Epithelial cell of prostate (primary cell): ENCODE measurements at places on chromosomes 16 and 17.

- DNase-seq, result no peak
Measured at GRCh38 chr17:68497885-68498319, 14.3 kb upstream of the PRKAR1A start.

DNA sequence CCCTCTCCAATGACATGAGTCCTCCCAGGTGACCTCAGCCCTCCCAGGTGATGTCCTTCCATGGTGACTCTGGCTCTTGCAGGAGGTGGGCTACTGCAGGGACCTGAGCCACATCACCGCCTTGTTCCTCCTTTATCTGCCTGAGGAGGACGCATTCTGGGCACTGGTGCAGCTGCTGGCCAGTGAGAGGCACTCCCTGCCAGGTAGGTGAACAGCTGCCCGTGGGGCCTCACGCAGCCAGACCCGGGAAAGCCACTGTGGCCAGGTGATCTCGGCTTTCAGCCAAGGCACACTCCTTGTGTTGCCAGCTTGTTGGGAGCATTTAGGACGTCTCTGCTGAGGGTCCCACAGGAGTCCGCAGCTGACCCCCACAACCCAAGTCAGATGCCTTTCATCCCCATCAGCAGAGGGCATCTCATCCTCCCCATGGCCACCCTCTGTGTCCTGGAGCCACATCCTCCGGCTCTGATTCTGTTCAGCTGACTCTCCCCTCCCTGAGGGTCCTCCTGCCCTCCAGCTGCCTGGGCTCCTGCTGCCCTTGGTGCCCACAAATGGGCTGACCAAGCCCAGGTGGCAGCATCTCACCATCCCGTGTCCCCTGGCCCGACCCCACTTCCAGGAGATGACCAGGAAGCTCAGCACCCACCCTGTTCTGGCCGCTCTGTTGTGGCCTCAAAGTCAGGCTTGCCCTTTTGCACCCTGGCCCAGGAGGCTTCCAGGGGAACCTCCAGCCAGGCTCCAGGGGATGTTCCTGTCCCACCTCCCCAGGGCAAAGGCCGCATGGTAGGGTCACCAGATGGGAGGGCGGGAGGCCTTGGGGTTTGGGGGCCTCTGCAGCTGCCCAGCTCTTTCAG, 20.1 kb downstream of the USP6 start:
- DNase-seq, result no peak

- no peak for DNase-seq
Measured at GRCh38 chr17:27239046-27239445, 54.9 kb upstream of the WSB1 start.

DNA sequence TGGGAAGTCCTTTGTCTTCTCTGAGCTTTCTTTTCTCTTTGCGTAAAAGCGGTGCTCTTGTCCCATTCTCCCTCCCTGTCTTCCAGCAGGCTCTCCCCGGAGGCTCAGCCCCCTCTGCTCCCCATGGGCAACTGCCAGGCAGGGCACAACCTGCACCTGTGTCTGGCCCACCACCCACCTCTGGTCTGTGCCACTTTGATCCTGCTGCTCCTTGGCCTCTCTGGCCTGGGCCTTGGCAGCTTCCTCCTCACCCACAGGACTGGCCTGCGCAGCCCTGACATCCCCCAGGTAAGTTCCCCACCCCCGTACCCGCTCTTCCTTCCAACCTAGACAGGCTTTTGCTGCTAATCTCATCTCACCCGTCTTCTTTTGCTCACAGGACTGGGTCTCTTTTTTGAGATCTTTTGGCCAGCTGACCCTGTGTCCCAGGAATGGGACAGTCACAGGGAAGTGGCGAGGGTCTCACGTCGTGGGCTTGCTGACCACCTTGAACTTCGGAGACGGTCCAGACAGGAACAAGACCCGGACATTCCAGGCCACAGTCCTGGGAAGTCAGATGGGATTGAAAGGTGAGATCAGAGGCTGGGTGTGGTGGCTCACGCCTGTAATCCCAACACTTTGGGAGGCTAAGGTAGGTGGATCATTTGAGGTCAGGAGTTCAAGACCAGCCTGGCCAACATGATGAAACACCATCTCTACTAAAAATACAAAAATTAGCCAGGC, 1.3 kb downstream of the TMEM219 start:
- no peak for DNase-seq

DNA sequence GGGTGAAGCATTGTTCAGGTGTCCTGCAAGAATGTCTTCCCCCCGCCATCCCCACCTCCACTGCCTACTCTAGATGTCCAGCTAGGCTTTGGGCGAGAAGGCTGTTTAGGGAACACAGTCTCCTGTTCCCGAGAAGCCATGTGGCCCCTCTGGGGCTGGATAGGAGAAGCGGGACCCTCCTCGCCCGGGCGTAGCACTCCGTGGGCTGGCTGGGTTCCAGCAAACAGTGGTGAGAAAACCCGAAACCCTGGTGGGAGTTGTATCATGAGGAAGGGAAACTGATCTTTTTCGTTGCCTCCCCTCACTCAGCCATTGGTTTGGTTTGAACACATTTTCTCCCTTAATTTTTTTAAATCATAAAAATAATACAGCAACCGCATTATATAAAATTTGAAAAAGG, 56.6 kb downstream of the IRF8 start:
- DNase-seq, result no peak

- peak; percentile 93 for DNase-seq
Measured at GRCh38 chr17:76252040-76252954, 12.0 kb upstream of the RNF157 start.

DNA sequence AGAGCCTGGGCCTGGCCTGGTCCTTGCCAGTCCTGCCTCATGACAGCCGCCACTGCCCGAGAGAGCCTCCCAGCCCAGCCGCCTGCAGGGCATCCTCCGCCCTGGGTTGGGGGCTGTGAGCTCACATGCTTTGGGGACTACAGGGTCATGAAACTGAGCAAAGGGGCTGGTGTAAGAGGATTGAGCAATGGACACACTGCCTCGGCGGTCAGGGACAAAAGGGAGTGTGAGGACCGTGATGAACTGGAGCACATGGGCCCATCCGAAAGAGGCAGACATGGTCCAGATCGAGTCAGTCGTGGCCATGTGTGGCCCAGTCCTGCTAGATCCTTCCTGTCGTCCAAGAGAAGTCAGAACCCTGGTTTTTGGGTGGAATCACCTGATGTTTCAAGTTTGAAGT, 52.3 kb downstream of the GSG1L start:
- no peak for DNase-seq

DNA sequence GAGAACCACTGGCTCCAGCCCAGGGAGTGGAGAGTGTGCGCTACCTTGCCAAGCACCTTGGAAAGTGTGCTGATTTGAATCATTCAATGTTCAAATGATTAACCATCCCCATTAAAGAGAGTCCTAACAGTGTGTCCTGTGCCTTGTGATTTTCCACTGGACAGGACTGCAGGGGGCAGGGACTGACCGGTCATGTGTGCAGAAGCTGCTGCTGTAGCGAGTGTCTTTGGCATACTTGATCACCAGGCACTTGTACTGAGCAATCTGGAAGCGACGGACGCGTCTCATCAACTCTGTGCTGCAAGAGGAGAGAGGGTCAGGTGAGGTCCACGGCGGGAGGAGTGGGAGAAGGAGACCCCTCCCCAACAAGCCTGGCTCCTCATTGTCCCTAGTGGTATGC, 2.0 kb downstream of the TK1 start:
- no peak for DNase-seq

DNA sequence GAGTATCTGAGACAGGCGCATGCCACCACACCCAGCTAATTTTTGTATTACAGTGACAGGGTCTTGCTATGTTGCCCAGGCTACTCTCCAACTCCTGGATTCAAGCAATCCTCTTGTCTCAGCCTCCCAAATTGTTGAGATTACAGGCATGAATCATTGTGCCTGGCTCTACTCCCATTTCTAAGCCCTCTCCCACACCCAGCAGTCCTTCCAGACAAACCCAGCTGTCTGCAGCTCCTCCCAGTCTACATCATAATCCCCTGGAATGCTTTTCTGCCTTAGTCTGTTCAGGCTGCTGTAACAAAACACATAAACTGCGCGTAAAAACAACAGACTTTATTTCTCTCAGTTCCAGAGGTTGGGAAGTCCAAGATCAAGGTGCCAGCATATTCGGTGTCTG, 144.5 kb downstream of the GRIN2A start:
- DNase-seq, result no peak

- no peak for DNase-seq
Measured at GRCh38 chr17:78111727-78112517, 16.6 kb downstream of the TMC6 start.

GRCh38 chr16:21663889-21664647, at the start of gene OTOA:
TSS of gene OTOA (plus strand) at chr16:21663968. CDS start at chr16:21678515, 14,547 bp downstream.
- DNase-seq, result no peak

DNA sequence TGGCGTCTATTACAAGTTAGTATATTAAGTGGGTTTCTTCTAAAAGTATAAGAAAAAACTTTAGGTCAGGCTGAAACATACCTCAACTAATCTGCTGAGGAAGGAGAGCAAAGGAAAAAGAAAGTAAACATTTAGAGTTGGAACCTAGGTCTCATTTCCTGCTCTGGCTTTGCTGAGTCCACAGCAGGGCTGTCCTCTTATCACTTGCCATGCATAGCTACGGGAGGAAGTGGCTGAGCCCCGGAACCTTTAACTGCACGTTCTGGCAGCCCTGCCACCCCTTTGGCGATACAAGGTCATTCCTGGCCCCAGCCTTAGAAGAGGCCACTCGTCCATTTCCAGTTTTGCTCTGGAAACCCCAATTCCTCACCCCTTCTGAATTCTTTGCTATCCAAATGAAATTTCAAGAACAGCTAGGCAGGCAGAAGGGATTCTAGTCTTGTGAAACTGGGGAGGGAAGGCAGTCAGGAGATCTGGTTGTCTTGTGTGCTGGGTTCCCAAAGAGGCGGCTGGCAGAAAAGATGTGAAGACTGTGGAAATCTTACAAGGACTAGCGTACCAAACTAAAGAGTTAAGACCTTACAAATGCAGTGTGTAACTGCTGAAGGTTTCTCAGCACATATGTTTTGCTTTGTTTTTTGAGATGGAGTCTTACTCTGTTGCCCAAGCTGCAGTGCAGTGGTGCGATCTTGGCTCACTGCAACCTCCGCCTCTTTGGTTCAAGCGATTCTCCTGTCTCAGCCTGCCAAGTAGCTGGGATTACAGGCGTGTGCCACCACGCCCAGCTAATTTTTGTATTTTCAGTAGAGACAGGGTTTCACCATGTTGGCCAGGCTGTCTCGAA, 19.1 kb downstream of the WIPI1 start:
- no peak for DNase-seq

DNA sequence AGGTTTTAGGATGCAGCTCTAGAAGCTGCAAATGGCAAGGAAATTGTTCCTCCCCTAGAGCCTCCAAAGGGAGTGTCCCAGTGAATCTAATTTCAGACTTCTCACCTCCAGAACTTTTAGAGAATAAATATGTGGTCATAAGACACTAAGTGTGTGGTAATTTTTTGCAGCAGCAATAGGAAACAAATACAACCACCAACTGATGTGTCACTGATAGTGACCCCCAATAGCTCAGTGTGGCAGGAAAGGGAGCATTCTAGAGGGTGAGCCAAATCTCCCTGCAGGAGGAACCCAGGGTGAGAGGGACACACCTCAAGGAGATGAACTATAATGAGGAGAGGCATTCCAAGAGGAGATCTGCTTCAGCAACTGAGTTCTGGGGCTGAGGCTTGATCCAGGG, 4.1 kb downstream of the CCL4L2 start:
- no peak for DNase-seq

DNA sequence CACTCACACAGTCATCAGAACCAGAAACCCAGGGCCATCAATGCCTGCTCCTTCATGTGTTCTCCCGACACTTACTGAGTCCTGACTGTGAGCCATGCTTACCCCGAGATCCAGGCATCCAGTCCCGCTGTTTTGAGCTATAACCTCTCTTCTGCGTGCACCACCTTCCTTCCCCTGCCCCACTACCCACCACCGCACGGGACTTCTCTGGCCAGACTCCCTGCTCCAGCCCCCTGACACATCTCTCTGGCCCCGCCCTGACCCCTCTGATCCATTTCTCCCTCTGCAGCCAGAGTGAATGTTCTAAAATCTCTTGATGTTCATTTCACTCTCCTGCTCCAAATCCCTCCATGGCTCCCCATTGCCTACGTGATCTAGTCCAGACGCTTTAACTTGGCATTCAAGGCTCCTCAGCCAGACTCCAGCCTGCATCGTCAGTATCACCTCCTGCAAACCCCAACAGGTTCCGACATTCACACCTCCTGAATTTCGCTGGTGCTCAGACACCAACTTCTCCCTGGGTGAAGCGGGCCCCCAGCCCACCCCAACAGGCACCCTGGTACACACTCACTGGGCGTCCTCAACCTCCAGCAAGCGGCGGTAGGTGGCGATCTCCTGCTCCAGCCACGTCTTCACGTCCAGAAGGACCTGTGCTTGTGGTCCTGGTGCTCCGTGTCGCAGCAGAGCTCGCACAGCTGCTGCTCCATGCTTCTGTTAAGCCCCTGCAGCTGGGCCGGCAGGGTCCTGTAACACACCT, 3.1 kb upstream of the KRT17 start:
- DNase-seq, result no peak

GRCh38 chr17:61536422-61536955, 54.5 kb downstream of the NACA2 start:
- DNase-seq, result no peak

DNA sequence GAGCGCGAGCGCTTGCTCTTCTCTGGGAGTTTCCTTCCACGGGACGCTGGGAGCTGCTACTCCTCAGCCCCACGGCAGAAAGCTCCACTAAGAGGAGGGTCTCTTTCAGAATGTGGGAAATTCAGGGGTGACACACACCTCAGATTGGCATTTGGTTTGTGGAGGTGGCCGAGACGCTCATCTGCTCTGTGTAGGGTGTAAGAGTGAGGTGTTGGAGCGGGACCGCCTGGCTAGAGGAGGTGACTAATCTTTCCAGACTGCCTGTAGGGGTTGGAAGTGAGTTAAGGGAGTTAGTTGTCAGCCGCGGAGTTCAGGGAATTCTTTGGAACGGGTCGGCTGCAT, 735 bp downstream of the PSMD11 start:
- DNase-seq, result peak; percentile 44

GRCh38 chr17:11997147-11997971, at the start of gene ZNF18:
TSS of gene ZNF18 (minus strand) at chr17:11997475. CDS start at chr17:11992829, 4,646 bp downstream.
- peak; percentile 70 for DNase-seq

DNA sequence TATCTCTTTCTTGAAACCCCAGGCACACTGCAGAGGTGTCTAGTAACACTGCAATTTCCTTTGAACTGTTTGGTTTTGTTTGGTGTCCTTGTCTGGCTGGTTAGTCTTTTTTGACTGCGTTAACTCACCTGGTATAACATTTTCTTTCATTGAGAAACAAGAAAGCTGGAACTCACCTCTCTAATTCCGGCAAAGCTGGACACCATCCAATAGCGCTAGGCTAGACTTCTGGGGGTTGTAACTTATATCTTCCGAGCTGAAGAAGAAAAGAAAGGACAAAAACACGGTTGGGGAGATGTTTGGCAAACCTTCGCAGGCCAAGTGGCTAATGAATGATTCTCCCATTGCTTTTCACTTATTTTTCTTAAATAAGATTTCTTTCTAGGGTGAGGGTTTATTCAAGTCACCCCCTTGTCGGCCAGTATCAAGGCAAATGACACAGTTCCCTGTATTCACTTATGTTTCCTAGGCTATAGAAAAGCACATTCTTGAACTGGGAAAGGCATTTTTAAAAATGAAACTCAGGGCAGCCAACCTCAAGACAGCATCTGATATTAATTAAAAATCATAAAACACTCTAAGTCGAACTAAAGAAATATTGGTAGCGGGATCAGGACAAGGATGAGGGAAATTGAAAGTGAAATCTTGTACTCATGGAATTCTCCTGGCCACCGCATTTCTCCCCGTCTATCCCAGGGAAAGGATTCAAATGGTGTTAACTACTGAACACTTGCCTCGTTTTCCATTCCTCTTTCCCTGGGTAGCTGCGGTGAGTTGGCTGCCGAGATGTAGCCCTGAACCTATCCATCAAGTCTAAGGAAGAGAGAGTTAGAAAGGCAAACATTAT, 95.9 kb upstream of the ZFHX3 start:
- no peak for DNase-seq
